ENCODE measurements at places on chromosomes 5 and 9.

DNA sequence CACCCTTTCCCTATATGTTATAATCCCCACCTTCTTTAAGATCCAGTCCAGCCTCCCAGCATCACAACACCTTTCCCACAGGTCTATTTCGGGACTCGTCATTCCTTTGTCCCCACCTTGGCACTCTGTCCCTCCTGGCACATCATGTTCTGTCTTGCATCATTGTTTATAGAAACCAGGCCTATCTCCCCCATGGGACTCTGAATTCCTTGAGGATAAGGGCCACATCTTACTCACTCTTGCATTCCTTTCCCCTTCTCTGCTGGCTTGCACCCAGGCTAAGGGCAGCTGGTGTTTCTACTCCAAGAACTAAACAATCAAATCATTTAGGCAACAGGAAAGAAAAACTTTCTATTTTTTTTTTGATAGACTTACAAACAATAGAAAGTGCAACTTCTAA lies 205.7 kb downstream of the AGTPBP1 start:
- no peak for DNase-seq

- no peak for DNase-seq
Observed at GRCh38 chr5:141810702-141811101, 67.5 kb downstream of the PCDH1 start.

GRCh38 chr5:112077180-112077579 lies 320.2 kb upstream of the NREP start:
- DNase-seq = no peak

GRCh38 chr9:72415163-72415562 lies 50.2 kb upstream of the ZFAND5 start:
- DNase-seq = no peak

DNA sequence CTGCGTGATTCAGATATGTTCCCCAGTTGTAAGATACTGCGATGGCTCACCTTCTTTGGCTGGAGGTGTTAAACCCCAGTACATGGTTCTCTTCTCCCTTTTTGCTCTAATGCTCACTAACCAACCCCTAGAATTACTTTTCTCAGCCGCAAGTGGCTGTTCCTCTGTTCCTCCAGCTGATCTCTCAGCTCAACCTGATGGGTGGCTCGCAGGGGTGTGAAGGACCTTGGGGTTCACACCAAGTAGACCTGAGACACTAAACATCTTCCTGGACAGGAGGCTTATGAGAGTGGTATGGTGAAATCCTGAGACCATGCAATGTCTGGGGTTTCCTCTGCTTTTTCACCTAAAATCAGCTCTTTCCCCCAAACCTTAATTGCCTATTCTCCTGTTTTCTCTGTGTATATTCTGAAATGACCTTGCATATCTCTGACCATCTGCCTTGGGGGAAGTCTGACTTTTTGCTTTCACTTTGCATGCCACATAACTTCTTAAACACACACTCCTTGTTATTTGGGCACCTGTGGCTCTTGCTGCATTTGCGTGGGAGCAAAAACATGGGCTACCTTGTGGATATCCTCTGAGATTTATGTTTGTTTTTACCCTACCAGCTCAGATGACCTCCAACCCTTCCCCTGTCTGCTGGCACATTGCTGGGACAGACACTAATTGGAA lies 15.9 kb upstream of the IFNA14 start:
- DNase-seq = no peak

DNA sequence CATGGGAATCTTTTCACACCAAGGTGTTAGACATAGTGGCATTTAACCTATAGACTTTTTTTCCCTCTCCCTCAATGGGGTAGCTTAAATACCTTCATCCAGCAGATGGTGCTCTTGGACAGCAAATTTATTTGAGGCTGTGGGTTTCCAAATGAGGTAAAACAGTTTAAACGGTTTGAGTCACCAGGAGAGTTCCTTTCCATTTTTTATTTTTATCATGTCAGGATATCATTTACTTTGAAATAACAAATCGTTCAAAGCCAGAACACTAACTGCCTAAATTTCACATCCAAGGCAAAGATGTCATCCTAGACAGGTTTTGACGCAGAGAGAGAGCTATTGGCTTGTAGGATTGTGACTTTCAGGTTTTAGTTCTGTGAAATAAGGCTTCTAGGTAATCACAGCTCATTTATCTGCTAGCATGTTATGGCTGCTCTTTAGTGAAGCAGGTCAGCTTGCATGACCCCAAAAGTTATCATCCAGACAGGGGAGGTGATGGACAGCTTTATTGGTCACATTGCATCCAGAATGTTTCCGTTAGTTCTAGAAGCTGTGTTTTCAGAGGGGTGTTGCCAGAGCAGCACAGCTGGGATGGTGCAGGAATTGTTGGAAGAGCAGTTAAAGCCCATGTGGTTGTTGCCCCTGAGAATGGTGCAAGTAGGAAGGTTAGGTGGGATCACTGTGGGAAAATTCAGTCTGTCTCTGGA lies 69.8 kb downstream of the KDM4C start:
- DNase-seq = no peak

DNA sequence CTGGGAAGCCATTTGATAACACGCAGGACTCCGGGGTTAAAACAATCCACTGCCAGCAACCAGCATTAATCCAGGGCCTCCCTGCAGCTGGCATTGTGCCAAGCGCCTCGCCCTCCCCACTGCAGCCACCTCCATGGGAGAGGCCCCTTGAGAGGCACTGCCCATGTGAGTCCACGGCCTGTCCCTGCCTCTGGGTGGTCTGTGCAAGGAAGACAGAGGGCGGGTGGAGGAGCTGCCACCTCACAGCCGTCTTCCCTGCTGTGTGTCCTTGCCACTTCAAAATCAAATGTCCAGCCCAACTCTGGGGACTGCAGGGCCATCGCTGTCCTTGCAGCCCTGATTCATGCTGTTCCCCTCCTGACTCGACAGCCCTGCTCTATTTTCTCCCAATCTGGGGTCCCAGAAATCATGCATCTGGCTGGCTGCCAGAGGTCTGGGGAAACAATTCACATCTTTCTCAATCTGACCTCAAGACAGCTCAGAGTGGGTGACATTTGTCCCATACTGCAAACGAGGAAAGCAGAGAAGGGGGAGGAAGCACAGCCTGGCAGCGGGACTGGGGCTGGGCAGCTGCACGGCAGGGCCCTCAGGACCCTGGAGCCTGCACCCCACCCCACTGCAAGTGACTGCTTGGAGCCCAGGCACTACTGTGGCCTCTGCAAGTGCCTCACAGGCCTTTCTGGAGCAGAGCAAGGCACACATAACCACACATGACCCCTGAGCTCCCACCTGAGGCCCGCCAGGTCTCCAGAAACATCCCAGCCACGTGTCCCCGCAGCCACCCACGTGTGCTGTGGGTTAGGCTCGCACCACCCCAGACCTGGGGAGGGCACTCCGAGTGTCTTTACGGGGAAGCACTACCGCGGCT lies 15.7 kb downstream of the BRD3OS start:
- no peak for DNase-seq
